ENCODE measurements at places on chromosomes 7 and 10. TPM values are rescaled to one million over a fixed set of nuclear protein-coding genes. Genes with fewer than 3 reads are reported as not detected.
A peak's percentile ranks its signal among the peaks of the same experiment; 100 is the strongest.

PRRT4 gene
- 1.6 TPM for total RNA-seq

NYAP1 gene
- total RNA-seq = 0.38 TPM

GRCh38 chr10:72068901-72069446 is 19.4 kb downstream of the SPOCK2 start:
- DNase-seq = no peak

AGR2 gene
- not detected for total RNA-seq

- no peak for DNase-seq
Observed at GRCh38 chr7:30979027-30979426, 15.3 kb downstream of the GHRHR start.

DNA sequence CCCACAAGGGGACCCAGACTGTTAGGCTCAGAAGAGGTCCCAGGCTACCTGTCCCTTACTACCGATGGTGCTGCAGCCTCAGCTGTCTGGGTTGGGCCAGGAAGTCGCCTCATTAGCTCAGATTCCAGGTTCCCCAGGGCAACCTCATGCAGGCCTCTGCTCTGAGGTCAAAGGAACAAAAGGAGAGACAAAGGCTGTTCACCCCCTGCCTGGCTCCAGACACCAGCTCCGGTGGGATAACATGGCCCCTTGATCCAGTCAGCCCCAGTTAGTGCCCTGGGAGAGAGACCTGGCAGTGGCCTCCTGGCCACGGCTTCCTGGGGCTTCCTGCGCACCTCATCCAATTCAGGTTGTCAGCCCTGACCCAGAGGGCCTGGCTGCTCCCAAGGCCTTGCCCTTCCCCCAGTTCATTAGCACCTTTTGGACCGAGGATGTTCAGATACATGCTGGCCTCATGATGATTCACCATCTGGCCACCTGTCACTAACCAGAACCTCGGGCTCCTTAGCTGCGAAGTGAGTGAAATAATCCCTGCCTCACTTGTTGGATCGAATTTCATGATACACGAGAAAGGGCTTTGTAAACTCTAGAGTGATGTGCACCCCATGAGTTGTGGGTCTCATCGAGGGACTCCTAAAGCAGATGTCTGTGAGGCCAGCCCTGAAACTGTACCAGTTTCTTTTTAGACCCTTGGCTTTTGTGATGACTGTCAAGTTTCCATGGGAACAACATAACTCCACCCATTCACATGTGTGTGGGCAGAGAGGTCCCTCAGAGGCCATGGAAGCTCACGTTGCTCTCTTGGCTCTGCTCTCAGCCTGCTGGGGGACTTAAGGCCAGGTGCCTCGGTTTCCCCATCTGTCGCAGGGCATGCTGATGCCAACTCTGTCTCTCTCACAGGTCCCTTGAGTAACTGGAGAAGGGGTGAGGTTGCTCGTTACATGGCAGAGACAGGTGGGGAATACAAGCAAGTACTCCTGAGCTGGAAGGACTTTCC is 79.5 kb upstream of the PCBD1 start:
- DNase-seq = no peak

DNA sequence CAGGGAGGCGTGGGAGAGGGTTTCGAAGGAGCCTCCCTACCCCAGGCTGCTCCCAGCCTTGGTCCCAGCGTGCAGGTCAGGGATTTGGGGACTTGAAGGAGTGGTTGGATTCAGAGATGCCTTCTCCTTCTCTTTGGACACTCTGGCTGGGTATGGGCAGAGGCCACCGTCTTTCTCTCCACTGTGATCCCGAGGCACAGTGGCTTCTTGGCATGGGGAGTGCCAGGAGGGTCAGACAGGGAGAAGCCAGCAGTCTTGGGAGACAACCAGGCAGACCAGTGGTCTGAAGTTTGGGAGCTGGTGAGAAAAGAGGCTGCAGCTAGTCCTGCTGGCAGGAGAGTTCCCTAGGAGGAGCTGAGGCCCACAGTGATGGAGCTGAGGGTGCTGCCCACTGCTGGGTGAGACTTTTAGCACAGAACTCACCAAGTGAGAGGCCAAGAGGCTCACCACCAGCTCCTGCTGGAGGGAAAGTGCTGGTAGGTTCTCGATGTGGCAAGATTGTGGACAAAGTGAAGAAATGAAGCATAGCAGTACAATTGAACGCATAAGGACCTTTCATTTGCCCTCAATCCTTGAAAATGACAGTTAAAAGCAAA is 35.2 kb upstream of the WDFY4 start:
- no peak for DNase-seq

NXPH1 gene
- total RNA-seq = not detected

DNA sequence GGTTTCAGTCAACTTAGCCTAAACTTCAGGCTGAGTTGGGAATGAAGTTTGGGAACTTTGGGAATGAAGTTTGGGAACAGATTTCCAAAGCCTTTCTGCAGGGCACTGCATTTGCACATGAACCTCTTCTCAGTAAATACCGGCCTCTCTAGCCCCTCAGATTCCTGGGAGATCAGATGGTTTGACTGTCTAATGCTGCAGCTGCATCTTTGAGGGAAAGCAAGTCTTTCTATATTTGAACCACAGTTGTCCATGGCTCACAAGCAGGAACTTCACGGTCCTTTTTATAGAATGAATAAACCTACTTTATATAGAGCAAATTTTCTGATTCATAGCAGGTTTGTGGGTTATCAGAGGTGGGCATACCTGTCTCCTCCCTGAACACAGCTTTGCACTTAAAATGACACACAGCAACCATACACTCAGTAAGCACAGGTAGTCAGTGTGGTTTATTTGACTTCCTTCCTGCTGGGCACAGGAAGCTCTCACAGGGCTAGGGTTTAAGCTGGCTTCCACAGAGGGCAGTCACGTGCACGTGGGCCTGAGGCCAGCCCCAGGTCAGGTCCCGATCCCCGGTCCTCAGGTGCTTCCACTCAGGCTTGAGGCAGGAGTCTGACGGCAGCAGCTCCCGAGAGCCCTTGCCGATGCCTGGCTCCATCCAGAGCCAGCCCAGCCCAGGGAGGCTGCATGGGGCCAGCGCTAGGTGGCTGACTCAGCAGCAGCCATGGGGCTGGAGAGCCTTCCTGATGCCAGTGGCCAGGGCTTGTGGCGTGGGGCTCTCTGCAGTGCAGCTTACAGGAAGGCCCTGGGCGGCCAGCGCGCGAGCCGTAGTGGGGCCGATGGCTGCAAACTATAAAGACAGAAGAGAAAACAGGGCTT is 12.8 kb upstream of the MMP21 start:
- no peak for DNase-seq

DNA sequence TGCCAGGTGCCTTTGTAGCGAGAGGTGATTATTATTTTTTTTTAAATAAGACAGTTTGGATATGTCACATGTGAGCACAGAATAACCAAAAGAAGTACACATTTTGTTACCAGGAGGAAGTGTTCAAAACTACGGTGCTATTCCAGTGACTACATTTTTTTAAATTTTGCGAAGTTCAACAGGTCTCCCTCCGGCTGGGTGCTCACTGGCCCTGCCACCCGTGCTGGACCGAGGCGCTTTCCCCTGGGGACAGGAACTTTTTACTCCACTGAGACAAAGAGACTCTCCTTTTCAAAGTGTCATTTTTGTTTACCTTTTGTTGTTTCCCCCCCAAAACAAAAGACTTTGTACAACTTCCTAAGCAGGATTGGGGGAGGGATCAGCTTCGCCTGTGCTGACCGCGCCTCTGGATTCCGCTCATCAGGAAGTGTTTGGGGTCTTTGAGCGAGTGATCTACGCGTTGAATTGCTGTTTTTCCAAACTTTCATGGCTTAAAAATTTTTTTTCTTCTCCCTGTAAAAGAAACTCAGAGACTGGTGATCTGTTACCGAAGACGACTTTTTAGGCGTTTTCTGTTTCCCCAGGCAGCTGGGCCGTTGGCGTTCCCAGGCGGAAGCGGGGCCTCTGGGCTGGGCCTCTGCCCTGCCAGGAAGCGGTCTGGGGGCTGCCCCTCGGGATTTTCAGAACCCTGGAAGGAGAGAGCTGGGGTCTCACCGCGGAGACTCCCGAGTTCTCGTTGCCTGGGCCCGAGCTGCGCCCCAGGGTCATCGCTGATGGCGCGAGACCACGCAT is 7.2 kb downstream of the EN2 start:
- DNase-seq = no peak

VWC2 gene
- 7.9 TPM for total RNA-seq

GRCh38 chr10:75772153-75772887 is 340.9 kb downstream of the LRMDA start:
- no peak for DNase-seq

GRCh38 chr10:14089556-14090292 is 241.0 kb downstream of the FRMD4A start:
- DNase-seq = no peak

- DNase-seq = no peak
Observed at GRCh38 chr10:60914690-60915141, 29.3 kb downstream of the RHOBTB1 start.

DNA sequence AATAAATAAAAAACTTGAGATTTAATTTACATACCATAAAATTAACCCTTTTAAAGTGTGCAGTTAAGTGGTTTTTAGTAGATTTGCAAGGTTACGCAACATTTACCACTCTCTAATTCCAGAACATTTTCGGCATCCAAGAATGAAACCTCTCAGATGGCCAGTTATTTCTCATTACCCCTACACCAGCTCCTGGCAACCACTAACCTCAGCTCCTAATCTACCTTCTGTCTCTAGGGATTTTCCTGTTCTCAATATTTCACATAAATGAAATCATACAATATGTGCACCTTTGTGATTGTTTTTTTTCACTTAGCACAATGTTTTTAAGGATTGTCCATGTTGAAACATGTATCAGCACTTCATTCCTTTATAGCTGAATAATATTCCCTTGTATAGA is 45.1 kb downstream of the INPP5F start:
- DNase-seq = no peak

DNA sequence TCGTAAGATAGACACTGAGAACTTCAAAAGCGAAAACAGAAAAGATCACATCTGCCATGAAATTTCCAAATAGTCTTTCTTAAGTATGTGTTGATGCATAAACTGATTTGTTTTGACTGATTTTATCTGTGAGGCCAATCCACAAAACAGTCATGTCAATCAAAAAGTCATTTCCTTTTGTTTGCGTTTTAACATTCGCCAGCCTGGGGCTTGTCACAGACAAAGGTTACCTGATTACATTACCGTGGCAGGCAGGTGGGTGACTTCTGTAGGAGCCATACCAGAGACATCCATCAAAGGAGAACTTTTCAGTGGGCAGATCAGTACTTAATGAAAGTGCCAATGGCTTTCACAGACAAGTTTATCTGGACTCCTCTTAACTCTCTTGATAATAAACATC is 45.5 kb upstream of the BET1 start:
- DNase-seq = no peak

GRCh38 chr10:130761032-130761575 is 550.4 kb downstream of the TCERG1L start:
- DNase-seq = no peak

DNA sequence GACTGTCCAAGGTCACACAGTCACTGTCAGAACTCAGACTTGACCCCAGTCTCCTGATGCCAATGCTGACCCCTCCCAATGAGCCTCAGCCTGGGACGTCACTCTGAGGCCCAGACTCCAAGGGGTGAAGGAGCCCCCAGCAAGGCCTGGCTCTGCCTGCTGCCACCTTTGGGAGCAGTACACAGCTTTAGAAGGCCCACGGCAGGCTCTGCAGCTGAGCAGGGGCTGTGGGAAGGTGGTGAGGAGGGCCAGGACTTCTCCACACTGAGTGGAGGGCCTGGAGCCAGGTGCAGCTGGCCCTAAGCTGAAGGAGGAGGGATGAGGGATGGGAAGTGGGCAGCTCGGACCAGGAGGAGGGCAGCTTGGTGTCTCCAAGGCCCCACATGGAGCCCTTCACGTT is 23.9 kb upstream of the ZMIZ1 start:
- DNase-seq = peak; percentile 10

DNA sequence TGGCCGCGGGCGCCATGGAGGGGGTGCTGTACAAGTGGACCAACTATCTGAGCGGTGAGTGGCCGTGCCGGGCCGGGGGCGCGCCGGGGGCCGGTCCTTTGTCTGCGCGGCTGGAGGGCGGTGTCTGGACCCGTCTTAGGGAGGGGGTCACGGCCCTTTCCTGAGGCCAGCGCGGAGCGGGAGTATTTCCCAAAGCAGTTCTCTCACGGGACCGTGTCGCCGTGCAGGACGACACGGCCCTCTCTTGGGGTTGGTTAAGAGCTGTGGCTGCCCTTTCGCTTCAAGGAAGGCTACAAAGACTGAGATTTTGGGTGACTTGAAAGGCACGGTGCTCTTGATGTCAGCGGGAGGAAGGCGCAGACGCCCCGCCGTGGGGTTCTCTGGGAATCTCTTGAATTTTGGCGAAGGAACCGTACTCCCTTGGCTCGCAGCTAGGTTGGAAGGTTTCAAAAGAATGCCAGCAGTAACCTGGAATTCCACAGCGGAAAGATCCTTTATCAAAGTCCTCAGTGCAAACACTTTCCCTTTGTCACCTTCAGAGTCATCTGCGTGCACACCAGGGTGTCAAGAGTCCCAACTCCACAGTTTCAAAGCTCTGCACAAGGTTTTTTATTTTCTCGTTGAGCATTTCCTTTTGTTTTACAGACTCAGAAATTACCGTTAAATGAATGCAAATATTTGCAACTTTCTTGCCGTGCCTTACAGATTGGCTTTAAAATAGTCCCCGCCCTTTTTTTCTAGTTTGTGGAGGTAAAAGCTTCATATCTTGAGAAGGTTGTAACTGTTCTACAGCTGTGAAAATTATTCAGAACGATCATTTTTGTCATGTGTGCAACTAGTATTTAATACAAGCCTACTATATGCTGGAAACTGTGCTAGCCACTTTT is 780 bp downstream of the PLEKHA8 start:
- peak; percentile 56 for DNase-seq

RBM20 gene
- total RNA-seq = 101 TPM

NME8 gene
- total RNA-seq = not detected

DNA sequence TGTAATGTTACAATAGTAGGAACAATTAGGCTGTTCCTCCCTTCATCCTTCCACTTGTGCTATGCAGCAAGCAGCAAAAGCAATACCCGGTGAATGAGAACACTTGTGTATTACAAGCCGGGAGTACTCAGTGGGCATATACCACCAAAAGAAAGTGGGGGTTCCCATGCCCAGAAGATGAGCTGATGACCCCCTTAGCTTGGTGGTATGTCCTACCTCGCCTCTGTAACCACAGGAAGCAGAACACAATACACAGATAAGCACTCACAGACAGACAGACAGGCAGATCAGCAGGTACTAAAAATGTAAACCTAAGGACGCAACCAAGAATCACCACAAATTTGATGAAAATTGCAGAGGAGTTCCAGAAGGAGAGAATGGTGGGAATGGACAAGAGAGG is 15.5 kb upstream of the KIF20B start:
- DNase-seq = no peak

DNA sequence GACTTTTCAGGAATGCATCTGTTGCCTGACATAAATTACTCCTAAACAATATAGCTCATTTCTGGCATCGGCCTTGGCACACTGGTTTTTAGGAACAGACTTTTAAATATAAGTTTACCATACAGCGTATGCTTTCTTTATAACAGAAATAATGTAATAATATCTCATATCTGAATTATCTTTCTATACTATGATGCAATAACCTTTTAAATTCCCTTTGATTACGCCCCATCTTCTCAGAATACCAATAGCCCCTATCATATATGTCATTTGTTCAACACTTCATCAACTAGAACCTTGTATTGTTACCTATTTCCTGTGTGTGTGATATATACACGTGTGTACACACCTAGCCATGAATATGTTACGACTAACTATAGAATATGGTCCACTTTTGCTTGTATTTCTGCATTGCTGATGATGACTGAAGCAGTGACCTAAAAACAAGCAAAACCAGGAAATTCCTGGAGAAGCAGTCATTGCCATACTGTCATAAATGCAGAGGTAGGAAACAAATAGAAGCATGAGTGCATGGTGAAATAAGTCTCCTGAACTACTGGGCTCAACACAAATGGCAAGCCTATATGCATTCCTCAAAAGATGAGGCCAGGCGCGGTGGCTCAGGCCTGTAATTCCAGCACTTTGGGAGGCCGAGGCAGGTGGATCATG is 618.4 kb upstream of the NRP1 start:
- no peak for DNase-seq
